ENCODE measurements at places on chromosomes 2 and 18.

- no peak for DNase-seq
Measured at GRCh38 chr18:79889569-79889968, 61.9 kb downstream of the SLC66A2 start.

GRCh38 chr2:203470371-203470770 lies 64.7 kb downstream of the RAPH1 start:
- DNase-seq = no peak

GRCh38 chr2:200624026-200624425 lies 38.2 kb downstream of the AOX1 start:
- DNase-seq = no peak

DNA sequence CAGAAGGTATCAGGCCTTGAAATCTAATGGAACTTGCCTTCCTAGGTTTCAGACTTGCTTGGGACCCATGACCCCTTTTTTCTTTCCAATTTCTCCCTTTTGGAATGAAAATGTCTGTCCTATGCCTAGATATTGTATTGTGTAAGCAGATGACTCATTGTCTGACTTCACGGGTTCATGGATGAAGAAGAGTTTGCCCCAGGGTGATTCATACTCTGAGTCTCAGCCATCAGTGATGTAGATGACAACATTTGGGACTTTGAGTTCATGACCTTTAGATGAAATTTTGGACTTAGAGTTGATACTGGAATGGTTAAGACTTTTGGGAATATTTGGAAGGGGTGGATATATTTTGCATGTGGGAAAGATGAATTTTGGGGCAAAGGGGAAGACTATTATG lies 11.2 kb upstream of the SCYGR5 start:
- no peak for DNase-seq

DNA sequence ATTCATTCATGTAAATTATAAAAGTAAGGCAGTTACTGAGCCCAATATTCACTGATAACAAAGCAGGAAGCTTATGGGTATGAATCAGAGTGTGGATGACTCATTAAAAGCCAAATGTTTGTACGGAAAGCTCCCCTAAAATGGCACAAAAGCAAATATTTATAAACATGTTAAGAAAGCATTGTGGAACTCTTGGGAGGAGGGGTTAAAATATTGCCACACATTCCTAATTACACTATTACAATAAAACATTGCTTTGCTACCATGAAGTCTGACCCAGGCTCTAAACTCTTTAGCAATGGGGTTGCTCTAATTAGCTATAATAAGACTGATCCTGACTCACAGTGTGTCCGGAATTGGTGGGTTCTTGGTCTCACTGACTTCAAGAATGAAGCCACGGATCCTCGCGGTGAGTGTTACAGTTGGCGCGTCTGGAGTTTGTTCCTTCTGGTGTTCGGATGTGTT lies 110.9 kb downstream of the NAB1 start:
- DNase-seq = no peak

DNA sequence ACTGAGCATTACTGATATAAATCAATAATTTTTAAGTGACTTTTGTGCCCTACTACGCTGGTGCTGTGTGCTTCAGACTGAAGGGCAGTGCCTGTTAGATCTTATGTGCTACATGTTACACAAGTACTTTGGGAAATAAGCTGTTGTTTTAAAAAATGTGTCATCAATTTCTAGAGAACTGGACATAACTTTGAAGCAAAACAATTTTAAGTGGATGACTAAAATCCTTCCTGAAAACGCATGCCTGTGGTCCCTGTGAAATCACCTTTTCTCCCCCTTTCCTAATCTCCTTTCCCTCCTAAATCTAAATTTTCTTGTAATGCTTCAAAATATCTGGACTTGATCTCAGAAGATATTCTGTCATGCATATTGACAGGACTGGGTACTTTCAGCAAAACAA lies 7.1 kb upstream of the IL1RL1 start:
- no peak for DNase-seq

- DNase-seq = no peak
Measured at GRCh38 chr2:182541268-182541667, 114.4 kb upstream of the PDE1A start.

- no peak for DNase-seq
Measured at GRCh38 chr2:234987754-234988153, 35.9 kb downstream of the SH3BP4 start.

GRCh38 chr2:41460661-41461060 lies 587.2 kb upstream of the PKDCC start:
- no peak for DNase-seq

DNA sequence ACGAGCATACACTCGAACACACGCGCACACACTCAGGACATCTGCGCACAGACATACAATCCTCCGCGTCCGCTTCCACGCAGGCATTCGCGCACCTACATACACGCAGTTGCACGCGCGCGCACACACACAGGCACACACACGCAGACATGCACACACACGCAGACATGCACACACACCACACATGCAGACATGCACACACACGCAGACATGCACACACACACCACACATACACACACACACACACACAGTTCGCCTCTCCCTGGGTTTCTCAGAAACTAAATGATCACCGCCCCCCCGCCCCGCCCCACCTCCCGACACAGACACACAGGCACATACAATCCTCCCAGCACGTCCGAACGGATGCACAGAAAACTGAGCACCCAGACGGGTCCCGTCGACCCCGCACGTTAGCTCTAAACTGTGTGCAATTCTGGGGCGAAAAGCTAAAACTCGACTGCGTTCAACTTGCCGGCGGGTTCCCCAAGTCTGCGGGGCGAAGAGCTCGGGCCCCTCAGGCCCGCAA lies 1.0 kb downstream of the EPHA4 start:
- DNase-seq = peak; percentile 13

DNA sequence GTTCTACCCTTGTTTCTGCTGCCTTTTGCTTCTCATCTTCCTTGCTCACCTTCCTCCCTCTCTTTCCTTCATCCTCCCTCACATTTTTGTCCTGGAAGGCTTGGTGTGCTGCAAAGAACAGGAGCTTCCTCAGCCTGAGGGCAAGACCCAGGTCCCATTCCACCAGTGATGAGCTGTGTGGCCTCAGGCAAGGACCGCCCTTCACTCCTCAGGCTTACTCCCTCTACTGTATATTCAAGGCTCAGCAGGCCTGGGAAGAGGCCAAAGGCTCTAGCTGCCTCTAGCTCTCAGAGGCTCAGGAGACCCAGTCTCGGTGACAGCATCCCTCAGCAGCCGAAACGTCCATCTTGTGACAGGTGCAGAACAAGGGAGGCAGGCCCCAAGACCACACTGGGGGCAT lies 97.5 kb downstream of the MRO start:
- no peak for DNase-seq

DNA sequence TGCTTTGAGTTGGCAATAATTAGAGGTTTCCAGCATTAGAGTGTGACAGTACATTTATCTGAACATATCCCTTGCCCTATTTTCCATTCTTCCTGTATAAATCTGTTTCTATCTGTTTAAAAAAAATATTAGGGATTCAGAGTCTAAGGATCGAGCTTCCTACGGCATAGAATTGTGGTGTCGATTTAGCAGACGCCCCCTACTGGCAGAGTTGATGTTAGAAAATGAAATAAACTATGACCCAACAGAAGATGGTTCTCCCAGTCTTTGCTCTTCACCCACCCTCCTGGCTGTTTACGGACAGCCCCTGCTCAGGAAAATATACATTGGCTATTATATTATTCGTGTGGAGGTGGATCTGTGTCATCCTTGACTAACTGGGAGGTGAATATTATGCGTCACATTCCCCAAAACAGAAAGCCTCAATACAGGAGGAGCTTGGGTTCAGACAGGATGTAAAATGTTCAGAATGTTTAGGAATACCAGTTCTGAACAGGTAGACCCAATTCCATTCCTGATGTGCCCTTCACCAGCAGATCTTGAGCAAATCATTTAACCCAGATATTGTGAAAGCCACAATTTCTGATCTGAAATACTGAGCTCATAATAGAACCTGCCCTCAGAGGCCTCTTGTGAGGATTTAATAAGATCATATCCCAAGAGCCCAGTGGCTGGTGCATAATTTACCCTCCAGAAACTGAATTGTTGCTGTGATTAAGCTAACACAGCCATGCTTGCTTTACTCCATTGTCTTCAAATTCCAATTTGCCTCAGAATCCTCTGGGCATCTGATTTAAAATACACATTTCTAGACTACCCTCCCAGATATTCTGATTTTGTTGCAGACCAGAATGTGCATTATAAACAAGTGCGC lies 10.8 kb upstream of the ERMN start:
- peak; percentile 62 for DNase-seq

- DNase-seq = no peak
Measured at GRCh38 chr2:86480105-86480504, 38.9 kb downstream of the KDM3A start.

DNA sequence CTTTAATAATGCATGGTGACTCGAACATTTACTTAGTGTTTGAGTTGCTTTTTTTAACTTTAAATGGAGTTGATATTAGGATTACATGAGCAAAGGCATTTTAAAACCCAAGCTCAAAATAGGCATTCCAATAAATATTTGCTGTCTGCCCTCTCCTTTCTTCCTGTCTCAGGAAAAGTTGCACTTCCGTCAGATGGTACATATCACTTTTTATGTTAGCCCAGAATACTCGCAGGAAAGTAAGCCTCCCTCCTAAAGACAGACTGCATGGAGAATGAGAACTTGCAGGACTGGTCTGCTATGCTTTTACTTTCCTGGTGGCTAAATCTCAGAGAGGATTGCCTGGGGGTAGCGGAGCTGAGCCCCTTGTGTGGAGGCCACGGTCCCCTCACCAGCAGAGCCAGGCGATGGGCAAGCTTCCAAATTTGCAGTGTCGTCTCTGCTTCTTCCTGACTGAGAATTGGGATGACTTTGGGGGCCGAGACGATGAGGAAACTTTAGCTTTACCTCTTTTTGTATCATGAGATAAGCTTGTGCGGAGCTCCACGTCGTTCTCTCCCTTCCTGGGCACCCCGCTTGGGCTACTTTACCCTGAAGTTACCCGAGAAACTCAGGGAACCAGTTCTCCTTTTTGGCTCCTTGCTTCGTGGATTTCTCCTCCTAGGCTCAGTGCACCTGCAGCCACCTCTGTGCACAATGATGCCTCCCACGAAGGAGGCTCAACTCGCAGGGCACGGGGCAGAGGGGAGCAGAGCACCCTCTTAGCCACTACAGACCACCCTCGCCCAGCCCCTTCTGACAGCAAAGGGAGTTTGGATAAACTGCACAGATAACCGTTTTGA lies 223.3 kb downstream of the SH3RF3 start:
- DNase-seq = no peak

GRCh38 chr2:168889635-168890005 lies 610 bp downstream of the SPC25 start:
- DNase-seq = no peak

- no peak for DNase-seq
Measured at GRCh38 chr2:238853218-238853617, 5.3 kb downstream of the TWIST2 start.
